ENCODE measurements at places on chromosomes 1 and 21.

- no peak for DNase-seq
Measured at GRCh38 chr1:79322511-79323027, 316.0 kb upstream of the ADGRL4 start.

GRCh38 chr1:221648201-221648600, 93.7 kb downstream of the DUSP10 start:
- DNase-seq = no peak

DNA sequence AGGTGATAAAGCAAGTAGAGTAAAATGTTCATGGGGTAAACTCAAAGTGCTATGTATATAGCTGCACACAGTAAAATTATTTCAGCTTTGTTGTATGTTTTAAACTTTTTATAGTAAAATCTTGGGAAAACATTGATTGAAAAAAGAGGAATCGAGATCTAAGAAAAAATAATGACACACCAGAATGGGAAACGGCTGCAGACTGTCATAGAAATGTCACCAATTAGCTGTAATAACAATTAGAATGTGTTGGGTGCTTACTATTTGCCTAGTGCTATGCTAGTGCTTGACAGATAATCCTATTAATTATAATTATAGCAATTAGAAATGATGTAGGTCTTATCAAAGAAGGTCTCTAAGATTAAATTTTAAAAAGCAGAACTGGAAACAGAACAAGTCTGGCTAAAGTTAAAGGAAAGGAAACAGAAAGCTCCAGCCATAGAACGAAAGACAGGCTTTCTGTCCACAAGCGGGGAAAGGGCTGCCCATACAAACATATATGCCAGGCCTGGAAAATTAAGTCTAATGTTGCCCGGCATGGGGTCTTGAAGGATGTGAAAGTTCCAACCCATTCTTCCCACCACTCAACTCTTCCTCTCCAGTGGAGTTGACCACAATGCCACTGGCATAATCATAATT, 5.0 kb downstream of the PCNX2 start:
- no peak for DNase-seq

DNA sequence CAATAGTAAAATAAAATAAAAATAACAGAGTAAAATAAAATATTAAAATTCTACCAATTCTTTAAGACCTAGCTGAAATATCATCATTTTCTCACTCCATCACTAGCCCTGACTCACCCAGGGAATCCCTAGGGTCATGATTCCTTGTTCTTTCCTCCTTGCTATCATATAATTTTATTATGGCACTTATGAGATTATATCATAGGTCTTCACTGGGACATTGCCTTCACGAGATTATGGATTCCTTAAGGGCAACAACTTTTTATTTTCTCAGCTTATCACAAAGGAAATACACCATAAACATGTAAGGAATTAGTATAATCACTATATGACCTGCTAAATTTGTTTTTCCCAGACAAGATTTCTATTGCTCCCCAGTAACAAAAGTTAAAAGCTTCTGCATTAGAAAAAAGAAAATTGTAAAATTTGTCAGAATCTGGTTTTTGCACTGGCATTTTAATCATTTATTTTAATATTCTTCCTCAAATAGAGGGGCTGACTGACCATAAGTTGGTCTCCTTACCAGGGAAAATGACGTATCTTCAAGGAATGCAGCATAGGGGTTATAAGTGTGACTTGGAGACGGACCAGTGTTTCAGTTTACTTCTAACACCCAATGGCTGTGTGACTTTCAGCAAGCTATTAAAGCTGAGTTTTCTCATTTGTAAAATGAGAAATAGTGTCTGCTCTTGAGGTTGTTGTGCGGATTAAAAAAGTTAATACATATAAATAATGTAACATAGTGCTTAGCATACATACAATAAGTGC, 8.8 kb upstream of the CLCA4 start:
- DNase-seq = no peak

DNA sequence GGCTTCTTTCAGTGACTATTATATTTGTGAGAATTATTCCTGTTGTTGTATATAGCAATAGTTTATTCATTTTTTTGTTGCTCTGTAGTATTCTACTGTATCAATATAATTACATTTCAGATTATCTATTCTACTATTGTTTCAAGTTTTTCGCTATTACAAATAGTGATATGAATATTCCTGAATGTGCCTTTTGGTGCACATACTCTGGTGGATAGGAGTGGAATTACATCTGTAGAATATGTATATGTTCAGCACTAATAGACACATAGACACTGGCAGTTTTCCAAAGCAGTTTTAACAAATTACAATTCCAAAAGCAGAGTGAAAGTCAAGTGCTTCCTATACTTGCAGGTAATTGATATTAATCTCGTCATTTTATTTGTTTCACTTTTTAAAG, 696.2 kb upstream of the PRMT6 start:
- no peak for DNase-seq

DNA sequence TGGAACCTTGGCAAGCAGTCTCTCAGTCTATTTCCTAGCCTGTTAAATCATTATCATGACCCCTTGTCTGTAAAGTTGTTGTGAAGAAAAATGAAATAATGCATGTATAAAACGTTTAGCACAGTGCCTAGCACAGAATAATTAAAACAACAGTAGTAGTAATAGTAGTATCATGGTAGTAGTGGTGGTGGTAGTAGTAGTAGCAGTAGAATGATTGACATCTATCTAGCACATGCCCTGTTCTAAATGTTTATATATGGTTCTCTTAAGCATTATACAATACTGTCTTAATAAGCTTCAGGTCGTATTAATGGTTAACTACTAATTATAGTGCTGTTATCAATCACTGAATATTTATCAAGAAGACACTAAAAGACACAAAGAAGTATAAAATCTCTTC, 46.7 kb downstream of the GPR3 start:
- DNase-seq = no peak

- no peak for DNase-seq
Measured at GRCh38 chr1:4317207-4317606, 337.2 kb upstream of the AJAP1 start.

GRCh38 chr21:37233551-37234146, 33.5 kb downstream of the VPS26C start:
- no peak for DNase-seq

DNA sequence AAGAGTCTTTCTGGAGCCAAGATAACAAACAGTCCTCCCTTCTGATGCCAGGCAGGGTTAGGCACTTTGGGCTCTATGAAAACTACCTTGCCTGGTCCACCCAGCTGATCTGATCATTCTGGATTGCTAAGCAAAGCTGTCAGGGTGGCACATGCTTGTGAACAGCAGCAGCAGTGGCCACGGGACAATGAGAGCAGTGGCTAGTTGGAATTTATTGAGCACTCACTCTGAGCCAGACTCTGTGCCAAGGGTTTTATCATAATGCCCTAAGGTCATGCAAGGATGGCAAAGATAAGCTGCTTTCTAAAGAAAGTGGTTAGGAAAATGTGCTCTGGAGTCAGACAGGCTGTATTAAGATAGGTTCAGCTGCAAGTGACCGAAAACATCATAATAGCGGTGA, 390.4 kb upstream of the VAMP3 start:
- DNase-seq = no peak

GRCh38 chr1:12477936-12478611, 139.9 kb downstream of the DHRS3 start:
- DNase-seq = peak; percentile 97

- DNase-seq = no peak
Measured at GRCh38 chr1:78411707-78412106, 79.1 kb upstream of the PTGFR start.

- DNase-seq = no peak
Measured at GRCh38 chr1:198890214-198890930, 251.5 kb downstream of the PTPRC start.

DNA sequence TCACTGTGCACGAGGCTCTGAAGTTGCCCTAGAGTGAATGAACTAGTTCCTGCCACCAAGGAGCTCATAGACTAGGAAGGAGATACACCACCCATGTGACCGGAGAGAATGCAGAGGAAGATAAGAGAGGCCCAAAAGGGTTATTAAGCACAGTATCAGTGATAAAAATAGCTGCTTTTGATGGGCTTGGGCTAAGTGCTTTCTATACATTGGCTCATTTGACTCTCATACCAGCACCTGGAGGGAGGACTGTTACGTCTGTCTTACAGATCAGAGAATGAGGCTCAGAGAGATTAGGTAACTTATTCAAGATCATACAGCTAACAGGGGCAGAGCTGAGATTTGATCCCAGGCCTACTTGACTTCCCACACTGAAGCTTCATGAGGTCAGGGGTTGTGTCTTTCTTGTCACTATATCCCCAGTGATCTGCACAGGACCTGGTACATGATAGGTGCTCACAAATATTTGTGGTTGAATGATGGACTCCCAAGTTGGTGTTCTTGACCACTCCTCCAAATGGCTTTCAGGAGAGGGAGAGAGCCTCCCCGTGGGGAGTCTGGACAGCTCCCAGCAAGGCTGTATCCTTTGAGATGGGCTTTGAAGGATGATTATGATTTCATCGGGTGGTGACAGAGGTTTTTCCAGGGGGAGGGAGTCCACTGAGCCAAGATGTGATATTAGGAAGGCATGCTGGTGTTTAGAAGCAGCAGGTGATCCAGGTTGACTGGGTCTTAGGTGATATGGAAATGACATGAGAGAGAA, 14.4 kb downstream of the PPFIA4 start:
- DNase-seq = no peak

DNA sequence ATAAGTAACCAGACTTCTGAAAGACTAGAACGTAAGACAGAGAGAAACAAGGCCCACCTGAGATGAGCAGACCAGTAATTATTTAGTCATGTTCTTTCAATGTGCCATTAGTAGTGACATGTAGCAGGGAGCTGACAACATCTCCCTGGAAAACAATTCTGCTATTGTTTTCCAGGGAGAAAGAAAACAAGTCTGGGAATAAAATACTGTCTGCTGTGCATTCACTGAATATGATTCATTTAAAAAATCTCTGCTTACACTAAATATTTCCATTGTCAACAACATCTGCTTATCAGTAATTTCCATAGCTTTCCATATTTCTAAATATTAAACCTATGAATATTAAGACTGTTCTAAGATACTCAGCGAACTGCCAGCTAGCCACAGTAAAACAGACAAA, 80.0 kb downstream of the VCAM1 start:
- DNase-seq = no peak

- no peak for DNase-seq
Measured at GRCh38 chr1:63189677-63190076, 132.7 kb upstream of the FOXD3 start.

DNA sequence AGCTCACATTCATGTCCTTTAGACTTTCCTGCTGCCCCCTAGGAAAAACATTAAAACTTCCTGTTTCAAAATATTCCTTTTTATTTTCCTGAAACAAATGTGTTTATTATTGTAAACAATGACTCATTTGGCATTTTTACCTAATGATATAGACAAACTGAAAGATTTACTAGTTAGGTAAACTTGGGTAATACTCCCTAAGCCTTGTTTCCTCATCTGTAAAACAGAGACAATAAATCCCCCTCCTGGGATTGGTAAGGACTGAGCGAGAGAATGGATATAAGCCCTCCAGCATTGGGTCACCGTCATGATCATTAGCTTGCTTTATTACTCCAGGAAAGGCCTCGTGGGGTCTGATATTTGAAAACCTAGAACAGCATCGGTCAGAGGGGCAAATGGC, 59.8 kb downstream of the LPAR3 start:
- no peak for DNase-seq

GRCh38 chr1:6183520-6183989, 3.4 kb upstream of the CHD5 start:
- DNase-seq = no peak

GRCh38 chr1:38612951-38613350, 246.6 kb downstream of the RRAGC start:
- no peak for DNase-seq

GRCh38 chr1:208083715-208084085, 160.5 kb downstream of the PLXNA2 start:
- no peak for DNase-seq

DNA sequence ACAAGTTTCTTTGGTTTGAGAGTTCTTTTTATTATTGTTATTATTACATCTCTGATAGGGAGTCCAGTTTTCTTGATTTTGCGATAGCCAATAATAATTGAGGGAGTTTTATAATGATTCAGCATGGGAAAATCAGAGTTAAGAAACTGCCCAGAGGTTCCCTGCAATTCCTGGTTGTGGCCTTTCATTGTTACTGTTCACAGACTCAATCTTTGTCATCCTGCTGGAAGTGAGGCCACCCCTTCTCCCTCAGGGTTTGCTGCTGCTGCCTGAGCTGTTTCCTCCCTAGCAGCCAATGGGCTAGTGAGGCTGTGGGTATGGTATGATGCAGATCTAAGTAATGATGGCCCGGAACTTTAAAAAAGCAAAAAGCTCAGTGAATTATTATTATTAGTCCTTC, 50.2 kb upstream of the TACSTD2 start:
- DNase-seq = no peak

- DNase-seq = no peak
Measured at GRCh38 chr1:78095593-78095992, 49.8 kb downstream of the GIPC2 start.

GRCh38 chr1:82377201-82377884, 576.6 kb downstream of the ADGRL2 start:
- DNase-seq = no peak

DNA sequence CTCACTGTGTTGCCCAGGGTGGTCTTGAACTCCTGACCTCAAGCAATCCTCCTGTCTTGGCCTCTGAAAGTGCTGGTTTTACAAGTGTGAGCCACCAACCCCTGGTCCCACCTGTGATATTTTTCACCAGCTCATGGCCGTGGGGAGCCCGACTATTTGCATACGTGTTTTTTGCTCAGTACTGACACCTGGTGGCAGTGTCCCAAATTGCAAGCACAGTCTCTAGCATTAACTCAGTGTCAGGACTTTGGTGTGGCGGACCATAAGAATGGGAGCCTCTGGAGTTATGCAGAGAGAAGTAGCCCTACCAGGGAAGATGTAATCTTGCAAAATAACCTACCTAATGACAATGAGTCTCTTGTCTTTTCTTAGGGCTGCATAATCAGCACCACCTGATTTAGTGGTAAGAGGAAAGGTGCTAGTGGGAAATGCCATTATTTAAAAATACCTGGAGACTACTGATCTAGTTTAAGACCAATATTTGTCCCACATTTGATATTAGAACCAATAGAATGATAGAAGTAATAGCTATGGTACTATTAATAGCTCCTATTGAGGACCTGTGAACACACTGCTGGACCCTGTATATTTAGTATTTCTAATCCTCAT, 305.4 kb downstream of the DISC1 start:
- no peak for DNase-seq

DNA sequence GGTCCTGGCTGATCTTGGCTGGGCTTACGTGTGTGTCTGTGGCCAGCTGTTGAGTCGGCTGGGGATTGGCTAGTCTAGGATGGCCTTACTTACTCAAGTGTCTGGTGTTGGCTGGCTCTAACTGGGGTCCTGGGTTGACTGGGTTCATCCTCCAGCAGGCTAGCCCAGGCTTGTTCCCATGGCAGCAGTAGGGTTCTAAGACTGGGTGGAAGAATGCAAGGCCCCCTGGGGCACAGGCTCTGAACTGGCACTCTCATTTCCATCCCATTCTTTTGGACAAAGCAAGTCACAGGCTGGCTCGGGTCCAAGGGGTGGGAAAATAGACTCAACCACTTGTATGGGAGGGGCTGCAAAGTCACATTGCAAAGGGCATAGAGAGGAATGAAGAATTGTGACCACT, 7.9 kb upstream of the OPRD1 start:
- no peak for DNase-seq
